Right atrium auricular region (tissue), 2 donors: ENCODE measurements at places on chromosomes 5 and 9. TPM values are rescaled to one million over a fixed set of nuclear protein-coding genes. Genes with fewer than 3 reads are reported as not detected.

DNA sequence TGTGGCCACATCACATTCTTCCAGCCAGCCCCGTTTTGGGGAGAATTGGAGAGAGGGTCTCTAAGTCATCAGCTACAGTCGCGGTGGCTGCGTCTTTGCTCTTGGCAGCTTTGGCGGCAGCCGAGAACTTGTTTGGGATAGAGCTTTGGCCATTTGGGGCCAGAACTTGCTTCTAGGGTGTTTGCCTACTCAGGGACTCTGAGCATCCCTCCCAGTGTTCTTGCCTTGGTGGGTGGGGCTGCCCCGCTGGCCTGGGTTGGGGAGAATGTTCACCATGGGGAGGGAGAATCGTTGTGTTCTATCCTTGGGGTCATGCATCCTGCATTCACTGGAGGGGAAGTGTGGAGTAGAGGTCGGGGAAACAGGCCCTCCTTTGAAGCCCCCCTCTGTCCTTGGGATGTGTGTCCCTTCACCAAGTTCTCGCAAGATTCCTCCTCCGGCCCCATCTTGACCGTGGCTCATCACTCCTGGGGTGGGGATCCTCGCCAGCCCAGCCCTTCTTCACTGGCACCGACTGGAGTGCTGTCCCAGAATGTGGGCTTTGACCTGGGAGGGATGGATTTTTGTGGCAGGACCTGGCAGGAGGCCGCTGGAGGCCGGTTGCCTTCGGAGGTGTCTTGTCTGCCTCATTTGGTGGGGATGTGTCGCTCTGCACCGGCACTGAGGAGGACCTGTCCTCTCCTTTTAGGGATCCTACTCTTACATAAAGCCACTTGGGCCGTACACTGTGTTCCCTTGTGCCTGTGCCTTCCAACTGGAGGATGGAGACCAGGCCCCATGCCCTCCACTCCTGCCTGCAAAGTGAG is 3.5 kb downstream of the PHF2 start:
- DNase-seq = peak; percentile 56

- DNase-seq = no peak
Observed at GRCh38 chr5:31237174-31237573, 43.7 kb downstream of the CDH6 start.

GRCh38 chr5:69335341-69335935 is 2.8 kb upstream of the CCDC125 start:
- no peak for DNase-seq

- no peak for DNase-seq
Observed at GRCh38 chr9:17230646-17231045, 95.8 kb downstream of the CNTLN start.

GRCh38 chr5:73028991-73029595 is 73.3 kb downstream of the FCHO2 start:
- DNase-seq = no peak

GRCh38 chr5:135604056-135604455 is 25.3 kb upstream of the CXCL14 start:
- no peak for DNase-seq

DNA sequence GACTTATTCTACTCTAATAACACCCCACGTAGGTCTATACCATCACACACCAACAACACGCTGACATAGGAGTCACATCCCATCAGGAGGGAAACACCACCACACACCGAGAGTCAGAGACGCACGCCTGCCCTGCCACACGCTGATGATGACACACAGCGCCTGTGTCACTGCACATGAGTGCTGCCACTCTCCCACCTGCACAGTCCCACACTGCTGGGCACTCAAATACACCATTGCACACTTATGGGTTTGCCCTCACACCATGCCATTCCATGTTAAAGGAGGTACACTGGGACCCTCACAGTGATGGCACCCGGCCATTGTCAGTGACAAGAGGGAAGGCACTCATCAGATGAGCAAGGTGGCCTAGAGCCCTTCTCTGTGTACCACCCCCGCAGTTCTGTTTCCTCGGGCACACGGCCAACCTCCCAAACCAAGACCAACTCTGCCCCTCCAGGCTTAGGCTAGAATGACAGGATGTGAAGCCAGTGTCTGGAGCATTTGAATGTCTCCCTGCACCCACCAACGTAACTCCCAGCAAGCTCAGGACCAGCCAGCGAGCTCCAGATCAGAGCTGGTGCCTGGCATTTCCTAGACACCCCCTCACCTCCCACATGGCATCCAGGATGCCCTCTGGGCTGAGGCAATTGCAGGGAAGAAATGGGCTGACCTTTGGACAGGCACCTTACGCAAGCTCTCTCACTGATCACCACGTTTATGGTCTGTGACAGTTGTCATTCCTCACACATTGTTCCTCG is 3.6 kb upstream of the CPLX2 start:
- DNase-seq = no peak

- DNase-seq = no peak
Observed at GRCh38 chr5:171570244-171570825, 150.9 kb downstream of the FGF18 start.

GRCh38 chr9:123457583-123457982 is 101.6 kb downstream of the CRB2 start:
- no peak for DNase-seq

DNA sequence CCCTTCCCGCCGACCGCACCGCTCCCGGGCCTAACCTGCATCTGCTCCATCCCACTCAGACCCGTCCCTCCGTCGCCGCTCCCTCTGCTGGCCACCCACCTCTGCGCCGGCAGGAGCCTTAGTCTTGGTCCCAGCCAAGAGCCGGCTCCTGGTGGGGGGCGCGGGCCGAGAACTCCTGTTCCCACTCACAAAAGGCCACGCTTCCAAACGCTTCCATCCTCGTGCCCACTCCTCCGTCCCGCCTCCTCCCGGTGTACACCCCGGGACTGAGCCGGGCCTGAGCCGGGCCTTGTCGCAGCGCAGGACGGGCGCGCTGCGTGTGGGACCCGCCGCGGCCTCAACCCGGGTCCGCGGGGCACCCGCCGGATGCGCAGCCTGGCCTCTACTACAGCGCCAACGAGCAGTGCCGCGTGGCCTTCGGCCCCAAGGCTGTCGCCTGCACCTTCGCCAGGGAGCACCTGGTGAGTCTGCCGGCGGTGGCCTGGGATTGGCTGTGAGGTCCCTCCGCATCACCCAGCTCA is 7.5 kb downstream of the ADAMTS13 start:
- no peak for DNase-seq

- DNase-seq = no peak
Observed at GRCh38 chr5:38925154-38925925, 79.5 kb downstream of the OSMR start.

DNA sequence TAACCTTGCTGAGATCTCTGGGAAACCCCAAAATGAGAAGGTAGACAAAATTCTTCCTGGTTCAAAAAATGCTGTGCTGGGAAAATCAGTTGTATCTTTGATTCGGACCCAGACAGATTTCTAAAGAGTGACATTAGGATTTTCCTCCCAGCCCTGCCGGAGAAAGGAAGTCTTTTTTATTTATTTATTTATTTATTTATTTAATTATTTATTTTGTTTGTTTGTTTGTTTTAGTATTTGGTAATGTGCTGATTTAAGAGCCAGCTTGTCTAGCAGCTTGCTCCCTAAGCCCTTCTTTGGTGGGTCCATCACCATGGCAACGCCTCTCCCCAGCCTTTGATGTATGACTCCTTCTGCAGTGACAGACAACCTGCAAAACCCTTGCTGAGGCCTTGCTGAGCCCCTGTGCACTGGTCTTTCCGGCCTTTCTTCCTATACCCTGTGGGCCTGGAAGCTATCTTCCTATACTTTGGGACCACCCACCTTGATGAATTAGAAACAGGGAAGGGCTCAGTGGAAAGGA is 60.6 kb upstream of the AFAP1L1 start:
- peak; percentile 55 for DNase-seq

DNA sequence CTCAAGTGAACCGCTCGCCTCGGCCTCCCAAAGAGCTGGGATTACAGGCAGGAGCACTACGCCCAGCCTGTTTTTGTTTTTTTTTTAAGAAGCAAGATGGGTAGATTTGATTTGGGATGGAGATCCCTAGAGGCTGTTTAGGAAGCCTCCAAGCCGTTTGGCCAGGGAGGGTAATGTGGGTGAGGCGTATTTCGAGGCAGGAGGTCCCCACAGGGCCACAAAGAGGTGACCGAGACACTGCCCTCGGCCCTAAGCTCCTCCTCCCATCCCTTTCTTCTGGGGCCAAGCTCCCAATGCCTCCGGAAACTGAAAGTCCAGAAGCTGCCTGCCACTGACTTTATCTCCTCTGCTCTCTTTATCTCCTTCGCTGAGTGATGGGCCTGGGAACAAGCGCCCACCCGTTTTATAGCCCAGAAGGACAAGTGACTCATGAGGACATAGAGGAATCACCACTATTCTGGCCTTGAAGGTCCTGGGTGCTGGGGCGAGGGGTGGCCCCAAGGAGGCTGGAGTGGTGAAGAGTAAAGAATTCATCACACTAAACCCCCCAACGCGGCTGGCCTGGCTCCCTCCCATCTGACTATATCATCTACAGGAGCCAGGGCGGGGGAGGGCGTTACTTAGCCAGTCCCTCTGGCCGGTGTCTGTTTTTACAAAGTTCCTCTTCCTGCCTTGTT is 2.0 kb upstream of the RALGDS start:
- peak; percentile 84 for DNase-seq

DNA sequence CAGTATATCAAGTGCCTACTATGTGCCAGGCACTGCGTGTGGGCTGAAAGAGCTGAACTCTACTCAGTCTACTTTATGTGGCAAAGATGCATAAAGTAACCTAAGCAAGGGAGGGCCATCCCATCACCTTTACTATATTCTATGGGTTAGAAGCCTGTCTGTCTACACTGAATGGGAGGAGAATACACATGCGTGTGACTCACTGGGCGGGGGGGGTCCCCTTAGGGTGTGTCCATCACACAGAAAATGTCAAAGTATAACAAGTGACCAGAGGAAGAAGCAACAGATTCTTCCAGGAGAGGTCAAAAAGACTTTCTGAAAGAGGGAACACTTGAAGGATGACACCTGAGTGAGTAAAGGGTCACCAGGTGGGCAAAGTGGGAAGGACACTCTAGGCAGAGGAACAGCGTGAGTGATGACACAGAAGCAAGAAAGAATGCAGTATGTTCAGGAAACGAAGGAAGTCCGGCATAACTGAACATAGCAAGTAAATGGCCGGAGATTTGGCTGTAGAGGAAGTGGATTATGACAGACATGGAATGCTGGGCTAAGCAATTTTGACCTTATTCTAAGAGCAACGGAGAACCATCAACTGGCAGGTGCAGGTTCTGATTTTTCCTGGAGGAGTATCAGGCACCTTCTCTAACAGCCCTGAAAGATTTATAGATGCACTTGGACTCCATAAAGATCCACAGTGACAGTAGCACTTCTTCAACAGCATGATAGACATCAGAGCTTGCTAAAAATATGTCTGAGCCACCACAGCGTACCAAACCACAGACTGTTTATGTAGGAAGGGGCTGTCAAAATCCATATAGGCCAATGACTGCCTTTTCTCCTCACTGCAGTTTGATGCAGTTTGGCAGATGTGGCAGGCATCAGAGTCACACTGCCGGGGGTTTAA is 8.0 kb upstream of the WHRN start:
- no peak for DNase-seq

GRCh38 chr5:6812800-6813731 is 99.8 kb downstream of the TENT4A start:
- peak; percentile 70 for DNase-seq

- DNase-seq = no peak
Observed at GRCh38 chr9:133918111-133918813, 73.9 kb downstream of the VAV2 start.

DNA sequence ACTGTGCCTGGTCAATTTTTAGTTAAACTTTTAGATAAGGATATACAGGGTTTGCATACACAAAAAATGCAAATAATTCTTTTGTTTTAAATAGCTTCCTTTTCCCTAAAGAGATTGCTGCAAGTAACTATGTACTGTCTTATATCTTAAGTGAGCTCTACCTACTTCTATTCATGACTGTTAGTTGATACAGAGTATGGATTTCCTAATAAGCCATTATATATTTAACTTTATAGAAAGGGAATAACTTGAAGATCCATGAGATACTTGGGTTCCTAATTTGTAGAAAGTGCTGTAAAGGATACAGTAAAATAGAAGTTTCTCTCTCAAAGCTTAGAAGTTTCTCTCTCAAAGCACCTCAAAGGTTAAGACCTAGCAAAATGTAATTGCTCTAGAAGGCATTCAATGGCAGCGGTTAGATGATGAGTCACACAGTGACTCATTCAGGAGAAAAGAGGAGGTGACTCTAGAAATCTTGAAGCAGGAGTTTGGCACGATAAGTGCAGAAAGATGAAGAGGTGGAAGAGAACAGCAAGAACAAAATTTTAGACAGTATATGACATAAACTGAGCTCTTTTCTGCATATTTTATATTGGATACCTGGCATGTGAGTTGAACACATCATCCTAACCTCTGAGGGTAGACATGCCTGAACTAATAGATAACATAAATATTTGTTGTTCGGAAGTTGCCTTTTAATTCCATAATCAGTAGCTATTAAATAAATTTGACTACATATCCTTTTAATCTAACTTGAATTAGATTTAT is 5.5 kb upstream of the DNAJC21 start:
- no peak for DNase-seq

- DNase-seq = no peak
Observed at GRCh38 chr5:98454407-98454806, 319.1 kb upstream of the RGMB start.

- no peak for DNase-seq
Observed at GRCh38 chr5:140213370-140213983, 38.5 kb downstream of the CYSTM1 start.

DNA sequence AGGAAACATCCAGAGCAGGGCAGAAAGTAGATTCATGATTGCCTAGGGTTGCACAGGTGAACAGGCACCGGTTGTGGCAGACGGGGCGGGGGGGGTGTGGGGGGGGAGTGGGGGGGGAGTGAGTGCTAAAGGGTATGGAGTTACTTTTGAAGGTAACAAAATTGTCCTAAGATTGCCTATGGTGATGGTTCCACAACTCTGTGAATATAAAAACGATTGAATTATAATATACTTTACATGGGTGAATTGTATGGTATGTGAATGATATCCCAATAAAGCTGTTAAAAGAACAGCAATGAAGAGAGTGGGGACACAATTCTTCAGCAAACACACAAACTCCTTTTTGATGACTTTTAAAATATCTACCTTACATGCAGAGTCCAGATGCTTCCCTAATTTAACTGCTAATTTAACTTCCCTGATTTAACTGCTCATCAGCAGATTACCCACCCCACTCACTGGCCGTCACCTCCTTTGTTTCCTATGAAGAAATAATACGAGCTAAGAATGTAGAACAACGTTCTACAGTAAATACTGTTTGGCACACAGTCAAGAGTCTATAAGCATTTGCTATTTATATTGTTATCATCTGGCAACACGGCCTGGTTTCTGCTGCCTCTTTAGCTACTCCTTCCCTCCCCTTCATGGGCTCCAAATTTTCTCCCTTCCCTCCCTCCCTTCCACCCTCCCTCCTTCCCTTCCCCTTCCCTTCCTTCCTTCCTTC is 83.5 kb downstream of the PTCH1 start:
- DNase-seq = no peak

The GFM2 gene
- 36.4 TPM for total RNA-seq

The SPINK7 gene
- not detected for total RNA-seq

The PCDHB3 gene
- 0.63 TPM for total RNA-seq

The SLIT3 gene
- total RNA-seq = 85.8 TPM

The RORB gene
- total RNA-seq = 2.4 TPM

The WHRN gene
- total RNA-seq = 8.2 TPM
